ENCODE measurements at places on chromosomes 2 and 18.

GRCh38 chr2:39968037-39968436 lies 189.0 kb upstream of the THUMPD2 start:
- no peak for DNase-seq

- no peak for DNase-seq
Observed at GRCh38 chr2:66408905-66409304, 26.0 kb upstream of the MEIS1 start.

GRCh38 chr2:144643537-144644336 lies 123.8 kb upstream of the ZEB2 start:
- DNase-seq: no peak

DNA sequence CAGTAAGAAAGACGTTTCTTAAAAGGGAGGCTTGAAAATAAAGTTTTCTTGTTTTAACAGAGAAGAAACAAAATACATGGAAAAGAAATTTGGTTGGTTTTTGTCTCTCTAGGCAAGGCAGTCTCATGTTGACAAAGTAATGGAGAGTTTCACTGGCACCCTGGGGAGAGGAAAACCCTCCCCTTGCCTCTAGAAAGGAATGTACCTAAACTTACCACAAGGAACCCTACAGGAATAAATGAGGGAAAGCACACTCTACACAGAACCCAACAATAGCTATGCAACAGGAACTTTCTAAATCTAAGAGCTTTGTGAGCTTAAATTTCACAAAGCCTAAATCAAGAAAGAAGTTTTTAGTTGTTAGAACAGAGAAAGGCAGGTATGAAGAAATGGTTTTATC lies 37.0 kb downstream of the FIGN start:
- DNase-seq: no peak

- no peak for DNase-seq
Observed at GRCh38 chr2:149661844-149662243, 74.3 kb upstream of the MMADHC start.

- no peak for DNase-seq
Observed at GRCh38 chr18:22639026-22639463, 221.3 kb upstream of the CTAGE1 start.

DNA sequence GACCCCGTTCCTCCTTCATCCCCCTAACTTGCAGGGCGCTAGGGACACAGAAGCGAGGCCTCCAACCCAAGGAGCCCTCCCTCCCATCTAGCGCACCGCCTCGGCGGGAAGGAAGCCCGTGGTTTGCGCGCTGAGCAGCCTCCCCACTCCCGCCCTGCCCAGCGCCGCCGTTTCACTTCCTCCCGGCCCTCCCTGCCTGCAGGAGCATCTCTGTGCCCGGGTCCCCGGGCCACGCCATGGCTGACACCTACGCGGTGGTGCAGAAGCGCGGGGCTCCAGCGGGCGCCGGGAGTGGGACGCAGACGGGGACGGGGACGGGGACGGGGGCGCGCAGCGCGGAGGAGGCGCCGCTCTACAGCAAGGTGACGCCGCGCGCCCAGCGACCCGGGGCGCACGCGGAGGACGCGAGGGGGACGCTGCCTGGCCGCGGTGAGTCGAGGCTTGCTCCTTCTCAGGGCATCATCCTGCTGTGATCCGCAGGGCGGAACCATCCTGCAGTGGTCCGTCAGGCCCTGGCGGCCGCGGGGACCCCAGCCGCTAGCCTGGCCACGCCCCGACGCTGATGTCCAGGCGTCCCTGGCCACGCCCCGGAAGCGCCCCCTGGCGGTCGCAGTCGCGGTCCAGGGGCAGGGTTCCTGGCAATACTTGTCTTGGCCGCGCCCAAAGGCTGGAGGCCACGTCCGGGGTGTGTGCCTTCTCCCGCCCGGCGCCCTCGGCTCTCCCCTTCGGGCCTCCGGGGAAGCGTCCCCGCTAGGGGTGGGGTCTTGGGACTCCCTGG lies 16.4 kb downstream of the PTPN18 start:
- DNase-seq: no peak

GRCh38 chr2:209771474-209772289 lies at the start of gene UNC80:
TSS of gene UNC80 (plus strand) at chr2:209771832. CDS start at chr2:209772073, 241 bp downstream.
- DNase-seq: no peak

- DNase-seq: no peak
Observed at GRCh38 chr2:191126386-191127085, 24.3 kb downstream of the STAT4 start.

DNA sequence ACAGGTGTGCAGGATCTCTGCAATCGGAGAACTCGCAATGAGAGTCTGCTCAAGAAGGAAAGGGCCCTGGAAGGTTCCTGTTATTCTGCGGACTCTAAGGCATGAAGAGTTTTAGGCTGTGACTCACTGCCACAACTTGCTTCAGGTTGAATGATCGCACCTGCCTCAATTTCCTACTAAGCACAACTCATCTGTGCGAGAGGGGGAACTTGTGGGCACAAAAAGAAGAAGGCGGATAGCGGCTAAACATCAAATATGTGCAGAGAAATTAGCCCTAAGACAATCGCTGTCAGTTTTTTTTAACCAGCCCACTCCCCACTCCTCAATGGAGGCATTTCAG lies 14.0 kb upstream of the CREG2 start:
- DNase-seq: no peak

GRCh38 chr2:103445347-103445746 lies 683.5 kb downstream of the TMEM182 start:
- DNase-seq: no peak

DNA sequence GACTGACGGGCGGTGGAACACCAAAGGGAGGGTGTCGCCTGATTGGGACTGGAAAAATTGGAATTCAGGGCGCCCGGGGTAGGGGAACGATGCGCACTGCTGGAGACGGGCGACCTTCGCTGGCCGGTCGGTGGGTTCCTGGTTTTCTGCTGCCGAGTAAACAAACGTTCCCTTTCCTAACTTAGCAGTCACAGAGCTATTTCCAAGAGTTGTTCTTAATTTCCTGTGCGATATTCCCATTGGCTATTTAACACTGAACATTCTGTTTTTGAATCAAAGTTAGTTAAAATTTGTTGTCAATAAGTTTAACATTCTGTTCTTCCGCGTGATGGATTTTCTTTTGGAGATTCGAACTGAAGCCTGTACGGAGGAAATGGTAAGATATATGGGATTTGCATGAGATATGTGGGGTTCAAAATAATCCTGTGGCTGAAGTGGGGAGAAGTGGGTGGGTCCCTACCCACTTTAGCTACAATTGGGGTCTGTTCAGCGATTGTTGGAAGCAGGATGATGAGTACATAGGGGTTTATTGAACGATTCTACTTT lies 862 bp downstream of the C18orf54 start:
- DNase-seq: no peak

DNA sequence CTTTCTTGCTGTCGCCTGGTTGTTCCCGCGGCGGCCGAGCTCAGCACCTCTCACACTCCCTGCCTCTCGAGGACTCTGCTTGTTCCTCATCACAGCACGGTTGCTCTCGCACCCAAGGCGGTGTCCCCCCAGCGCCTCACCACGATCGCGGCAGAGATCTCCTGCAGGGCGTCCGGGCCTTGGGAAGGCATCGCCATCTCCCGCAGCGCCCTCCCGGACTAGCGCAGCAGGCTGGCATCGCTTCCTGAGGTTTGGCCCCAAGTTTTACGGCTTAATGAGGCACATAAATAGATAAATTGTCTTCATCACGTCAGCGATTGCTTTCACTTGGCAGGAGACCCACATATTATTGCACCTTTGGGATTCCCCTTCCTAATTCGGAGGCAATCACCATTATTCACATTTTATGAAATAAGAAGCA lies 125.4 kb downstream of the RGPD3 start:
- DNase-seq: no peak

DNA sequence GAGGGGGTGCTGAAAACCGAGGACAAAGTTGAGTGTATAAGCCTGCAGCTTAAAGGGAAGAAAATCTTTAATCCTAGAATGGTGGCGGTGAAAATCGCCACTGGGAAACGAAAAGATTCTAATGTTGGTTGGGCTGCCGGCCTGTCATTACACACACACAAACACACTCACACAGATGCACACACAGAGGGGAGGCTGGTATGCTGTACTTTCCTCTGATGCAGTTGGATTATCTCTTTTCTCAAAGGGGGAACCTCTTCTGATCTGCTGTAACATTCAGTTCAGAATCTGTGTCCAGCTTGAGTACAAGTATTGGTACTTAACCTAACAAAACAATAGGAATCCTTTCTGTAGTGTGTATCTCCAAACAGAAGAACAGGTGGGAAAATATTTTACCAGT lies 39.0 kb downstream of the ANXA4 start:
- no peak for DNase-seq

GRCh38 chr2:693606-694005 lies 16.4 kb upstream of the TMEM18 start:
- no peak for DNase-seq

DNA sequence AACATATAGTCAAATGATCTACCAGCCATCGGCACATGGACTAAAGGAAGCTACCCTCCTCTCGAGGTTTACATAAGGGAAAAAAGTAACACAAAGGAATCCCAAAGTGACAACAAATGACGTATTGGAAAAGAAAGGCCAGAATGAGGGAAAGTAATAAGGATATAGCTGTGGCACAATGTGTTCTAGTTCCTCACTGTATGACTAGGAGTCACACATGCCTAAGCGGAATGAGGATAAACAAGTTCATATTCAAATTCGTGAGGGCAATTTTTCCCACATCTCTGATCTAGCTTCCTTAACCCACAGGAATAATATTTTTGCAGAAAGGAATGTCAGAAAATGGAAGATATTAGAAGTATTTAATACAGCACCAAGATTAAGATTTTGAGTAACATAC lies 162.3 kb upstream of the PID1 start:
- DNase-seq: no peak

GRCh38 chr2:118449401-118449800 lies 361.1 kb downstream of the INSIG2 start:
- no peak for DNase-seq

DNA sequence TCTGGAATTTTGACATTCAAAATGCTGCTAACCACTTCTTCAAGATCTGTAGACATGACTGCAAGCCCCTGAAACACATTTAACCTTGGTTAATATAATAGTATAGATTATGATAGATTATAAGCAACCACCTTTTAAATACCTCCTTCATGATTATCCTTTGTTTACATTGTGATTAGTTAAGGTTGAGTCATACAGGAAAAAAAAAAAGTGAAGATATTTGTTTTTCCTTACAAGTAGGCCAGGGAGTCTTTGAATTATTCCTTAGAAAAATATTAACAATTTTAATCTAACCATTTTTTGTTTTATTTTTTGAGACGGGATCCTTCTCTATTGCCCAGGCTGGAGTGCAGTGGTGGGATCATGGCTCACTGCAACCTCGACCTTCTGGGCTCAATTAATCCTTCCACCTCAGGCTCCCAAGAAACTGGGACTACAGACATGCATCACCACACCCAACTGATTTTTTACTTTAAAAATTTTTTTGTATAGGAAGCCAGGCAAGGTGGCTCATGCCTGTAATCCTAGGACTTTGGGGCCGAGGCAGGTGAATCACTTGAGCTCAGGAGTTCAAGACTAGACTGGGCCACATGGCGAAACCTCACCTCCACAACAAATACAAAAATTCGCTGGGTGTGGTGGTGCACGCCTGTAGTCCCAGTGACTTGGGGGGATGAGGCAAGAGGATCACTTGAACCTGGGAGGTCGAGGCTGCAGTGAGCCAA lies 99.4 kb downstream of the SLC39A10 start:
- DNase-seq: no peak

GRCh38 chr2:237465515-237466148 lies 21.4 kb upstream of the MLPH start:
- DNase-seq: no peak

DNA sequence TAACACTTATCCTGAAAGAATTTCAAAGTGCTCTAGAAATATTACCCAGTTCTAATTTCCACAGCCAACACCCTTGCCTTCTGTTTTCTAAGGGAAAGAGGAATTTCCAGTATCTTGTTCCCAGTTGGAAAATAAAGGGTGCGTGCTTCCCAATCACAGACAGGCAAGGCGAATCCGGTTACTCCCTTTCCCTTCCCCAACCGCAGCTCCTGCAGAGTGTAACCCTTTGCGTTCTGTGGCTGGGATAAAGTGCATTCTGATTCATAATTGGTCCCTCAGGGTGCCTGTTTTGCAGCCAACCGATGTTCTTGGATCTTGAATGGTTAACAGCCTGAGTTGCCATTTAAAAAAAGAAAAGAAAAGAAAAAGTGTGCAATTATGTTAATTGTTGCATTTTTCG lies 40.6 kb upstream of the PGAP1 start:
- DNase-seq: no peak

DNA sequence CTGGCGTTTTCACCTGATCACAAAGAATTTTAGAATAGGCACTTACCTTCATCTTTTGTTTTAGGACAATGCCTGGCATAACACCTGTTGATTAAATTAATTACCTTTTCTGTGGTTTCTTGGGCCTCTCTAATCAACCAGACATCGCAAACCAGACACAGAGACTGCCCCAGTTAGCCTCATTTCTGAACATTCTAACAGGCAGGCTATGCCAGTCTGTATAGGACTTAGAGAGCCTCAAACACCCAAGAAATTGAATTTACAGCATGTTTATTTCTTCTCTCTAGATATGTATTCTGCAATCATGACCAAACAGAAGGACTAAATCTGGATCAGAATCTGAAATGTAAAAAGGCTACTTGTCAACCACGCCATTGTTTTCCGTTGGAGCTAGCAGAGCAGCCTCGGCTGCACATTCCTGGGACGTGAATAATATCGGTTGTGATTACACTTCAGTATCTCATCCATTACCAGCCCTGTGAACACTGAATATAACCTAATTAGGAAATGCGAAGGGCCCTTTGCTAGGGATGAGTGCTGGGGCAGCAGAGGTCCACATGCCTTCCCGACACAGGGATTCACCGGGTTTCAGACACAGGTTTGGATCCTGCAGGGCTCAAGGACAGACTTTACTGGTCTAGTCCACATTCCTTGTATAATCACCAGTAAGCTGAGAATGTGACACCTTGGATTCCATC lies 17.5 kb upstream of the CDC42EP3 start:
- DNase-seq: no peak

DNA sequence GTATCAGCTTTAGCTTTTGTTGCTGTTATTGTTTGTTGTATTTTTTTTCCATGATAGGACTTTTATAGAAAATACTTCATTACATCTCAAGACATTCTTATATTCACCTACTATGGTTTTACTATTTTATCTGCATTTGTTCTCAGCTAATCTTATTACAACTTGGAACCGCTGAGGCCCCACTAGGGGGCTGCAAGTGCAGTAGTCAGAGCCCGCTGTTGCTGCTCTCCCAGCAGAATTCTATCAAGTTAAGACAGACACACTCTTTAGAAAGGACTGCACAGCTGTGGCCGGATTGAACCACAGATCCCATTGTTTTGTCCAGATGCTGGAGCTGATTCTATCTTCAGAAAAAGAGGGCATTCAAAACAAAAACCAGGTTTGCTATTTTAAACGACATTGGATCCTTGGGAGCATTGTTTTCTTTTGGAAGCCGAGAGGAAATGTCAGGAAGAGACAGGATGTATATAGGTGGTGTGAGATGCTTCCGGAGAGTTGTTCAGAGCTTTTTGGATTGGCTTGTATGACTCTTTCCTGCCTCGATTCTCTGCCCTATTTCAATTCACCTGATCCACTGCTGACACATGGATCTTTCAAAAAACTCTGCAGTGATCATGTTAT lies 105.7 kb upstream of the GAREM1 start:
- no peak for DNase-seq
